Chondrocyte (in vitro differentiated cells): ENCODE measurements at places on chromosomes 6 and 20.

- H3K4me1 ChIP-seq = peaks cover 10% of the 10 kb centered on the region
- DNase-seq = no peak
- no peak overlapping the region for H3K4me3 ChIP-seq
- H3K27me3 ChIP-seq = no peaks in the 10 kb centered on the region
These were observed 438.4 kb upstream of the FLRT3 start for GRCh38 chr20:14775778-14776177.

GRCh38 chr20:21395666-21396598 lies 1.4 kb downstream of the NKX2-4 start:
- H3K27ac ChIP-seq = no peak overlapping the region
- peaks cover 73% of the 10 kb centered on the region for H3K27me3 ChIP-seq
- peak overlapping the region; percentile 16 for H3K4me3 ChIP-seq

DNA sequence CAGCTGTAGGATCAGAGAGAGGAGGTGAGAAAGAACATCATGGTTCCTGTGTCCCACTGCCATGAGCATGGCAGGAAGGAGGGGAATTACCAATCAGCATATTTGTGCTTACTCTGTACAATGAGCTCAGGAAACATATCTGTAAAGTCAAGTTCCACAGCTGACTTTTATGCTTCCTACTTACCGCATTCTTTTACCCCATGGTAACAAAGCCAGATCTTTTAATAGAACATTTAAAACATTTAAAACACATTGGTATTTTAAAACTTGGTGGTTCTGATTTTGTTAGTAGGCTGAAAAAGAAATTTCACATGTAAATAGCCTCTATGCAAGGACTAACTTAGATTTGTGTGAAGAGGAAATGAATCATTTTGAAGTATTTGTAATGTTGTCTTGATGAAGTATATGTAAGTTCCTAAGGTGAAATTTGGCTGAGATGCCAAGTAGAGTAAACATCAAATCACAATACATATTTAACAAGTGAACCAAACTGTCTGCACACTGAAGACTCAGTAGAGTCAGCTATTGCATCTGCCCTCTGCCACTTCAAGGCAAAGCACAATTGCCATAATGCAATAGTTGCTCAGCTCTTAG lies 114.7 kb downstream of the GJA10 start:
- H3K27me3 ChIP-seq = no peaks in the 10 kb centered on the region
- H3K36me3 ChIP-seq = no peaks in the 10 kb centered on the region
- DNase-seq = no peak
- H3K4me3 ChIP-seq = no peak overlapping the region
- peaks cover 21% of the 10 kb centered on the region for H3K4me1 ChIP-seq

- peaks cover 6% of the 10 kb centered on the region for H3K4me1 ChIP-seq
- peak overlapping the region; percentile 60 for H3K4me3 ChIP-seq
- no peak overlapping the region for H3K27ac ChIP-seq
- H3K27me3 ChIP-seq = peaks cover 22% of the 10 kb centered on the region
These were observed 136.6 kb downstream of the COL9A1 start for GRCh38 chr6:70166088-70166958.

DNA sequence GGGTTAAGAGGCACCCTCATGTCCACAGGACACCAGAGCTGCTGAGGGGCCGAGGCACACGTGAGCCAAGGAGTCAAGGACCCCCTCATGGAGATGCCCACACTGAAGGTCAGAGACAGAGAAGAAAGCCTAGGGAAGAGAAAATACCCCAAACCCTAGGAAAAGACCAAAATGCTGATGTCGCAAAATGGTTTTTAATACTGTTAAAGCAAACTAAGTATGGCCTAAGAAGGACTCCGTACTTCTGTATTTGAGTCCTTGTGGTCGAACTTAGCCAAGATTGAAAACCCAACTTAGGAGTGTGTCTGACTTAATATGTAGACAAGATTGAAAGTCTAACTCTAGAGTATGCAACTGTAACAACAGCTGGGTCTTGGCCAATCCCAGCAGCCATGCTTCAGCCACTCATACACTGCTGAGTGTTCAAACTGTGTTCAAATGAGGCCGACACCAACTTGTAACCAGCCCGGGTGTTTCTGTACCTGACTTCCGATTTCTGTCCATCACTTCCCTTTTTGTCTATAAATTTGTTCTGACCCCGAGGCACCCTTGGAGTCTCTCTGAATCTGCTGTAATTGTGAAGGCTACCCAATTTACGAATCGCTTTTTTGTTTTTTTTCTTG lies 92.6 kb upstream of the AGPAT4 start:
- H3K4me1 ChIP-seq = no peaks in the 10 kb centered on the region
- H3K36me3 ChIP-seq = peaks cover 3% of the 10 kb centered on the region
- no peak overlapping the region for H3K27ac ChIP-seq

DNA sequence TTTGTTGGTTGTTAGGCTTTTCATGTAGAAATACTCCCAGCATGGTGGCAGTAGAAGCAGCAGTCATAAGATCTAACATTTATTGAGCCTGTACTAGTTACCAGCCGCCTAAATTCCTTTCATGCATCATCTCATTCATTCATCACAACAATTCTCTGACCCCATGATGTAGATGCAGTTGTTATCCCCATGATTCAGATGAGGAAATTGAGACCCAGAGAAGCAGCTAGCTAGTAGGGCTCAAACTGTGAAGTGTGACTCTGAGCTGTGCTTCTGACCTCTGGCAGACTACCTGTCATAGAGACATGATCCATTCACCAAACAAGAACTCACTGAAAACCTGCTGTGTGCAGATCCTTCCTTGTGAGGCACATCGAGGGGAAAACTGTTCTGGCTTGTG lies 16.9 kb downstream of the RREB1 start:
- H3K27me3 ChIP-seq = no peaks in the 10 kb centered on the region
- peaks cover 6% of the 10 kb centered on the region for H3K36me3 ChIP-seq
- H3K27ac ChIP-seq = no peak overlapping the region

- no peaks in the 10 kb centered on the region for H3K36me3 ChIP-seq
- DNase-seq = no peak
- no peak overlapping the region for H3K4me3 ChIP-seq
- H3K27me3 ChIP-seq = no peaks in the 10 kb centered on the region
- H3K4me1 ChIP-seq = peaks cover 14% of the 10 kb centered on the region
- H3K27ac ChIP-seq = no peak overlapping the region
These were observed 222.5 kb downstream of the GJA1 start for GRCh38 chr6:121657972-121658371.

DNA sequence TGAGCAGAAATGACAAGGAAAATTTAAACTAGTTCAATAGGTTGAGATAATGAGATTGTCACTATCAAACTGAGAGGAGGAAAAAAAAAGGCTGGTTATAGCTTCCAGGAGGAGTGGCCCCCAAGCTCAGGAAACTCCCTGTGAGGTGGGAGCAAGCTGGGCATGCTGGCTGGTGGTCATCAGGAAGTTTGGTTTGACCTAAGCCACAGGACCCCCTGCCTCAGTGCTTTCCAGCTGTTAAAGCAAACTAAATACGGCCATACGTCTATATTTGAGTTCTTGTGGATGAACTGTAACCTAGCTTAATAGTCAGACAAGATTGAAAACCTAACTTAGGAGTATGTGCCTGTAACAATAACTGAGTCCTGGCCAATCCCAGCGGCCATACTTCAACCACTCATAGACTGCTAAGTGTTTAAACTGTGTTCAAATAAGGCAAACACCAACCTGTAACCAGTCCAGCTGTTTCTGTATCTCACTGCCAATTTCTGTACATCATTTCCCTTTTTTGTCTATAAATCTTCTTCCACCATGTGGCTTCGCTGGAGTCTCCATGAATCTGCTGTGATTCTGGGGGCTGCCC lies 24.6 kb upstream of the ZBTB24 start:
- no peaks in the 10 kb centered on the region for H3K36me3 ChIP-seq
- no peak for DNase-seq
- no peak overlapping the region for H3K27ac ChIP-seq
- H3K4me1 ChIP-seq = peaks cover 3% of the 10 kb centered on the region

DNA sequence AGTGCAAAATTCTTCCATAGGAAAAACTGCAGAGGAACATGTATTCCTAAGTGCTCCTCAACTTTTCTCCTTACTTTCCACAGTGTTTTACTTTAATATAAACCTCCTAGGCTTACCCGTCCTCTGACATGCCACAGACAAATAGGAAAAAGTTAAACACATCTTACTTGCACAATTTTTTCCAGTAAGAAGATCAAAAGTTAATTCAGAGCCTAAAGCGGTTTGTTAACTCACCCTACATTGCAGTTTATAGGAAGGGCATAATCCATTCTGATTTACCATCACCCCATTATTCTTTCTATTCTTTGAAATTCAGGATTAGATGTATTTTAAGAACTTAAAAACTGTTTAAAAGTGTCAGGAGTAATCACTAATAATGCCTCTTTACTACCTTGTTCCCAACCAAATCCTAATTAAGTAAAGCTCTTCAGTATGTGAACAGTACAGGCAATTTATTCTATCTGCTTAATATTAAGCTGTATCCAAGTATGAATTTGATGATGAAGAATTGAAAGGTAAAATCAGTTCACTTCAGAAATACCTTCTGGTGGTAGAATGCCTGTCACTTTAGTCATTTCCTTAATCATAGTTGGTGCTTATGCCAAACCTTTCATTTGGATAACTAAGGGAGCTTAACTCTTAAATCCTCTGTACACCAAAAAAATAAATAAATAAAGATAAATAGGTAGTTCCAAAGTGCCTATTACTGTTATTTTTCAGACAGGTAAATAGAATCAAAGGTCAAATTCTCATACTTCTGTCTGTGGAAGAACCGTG lies 292.0 kb downstream of the ALDH8A1 start:
- no peak for DNase-seq
- H3K4me3 ChIP-seq = no peak overlapping the region
- no peaks in the 10 kb centered on the region for H3K27me3 ChIP-seq
- no peaks in the 10 kb centered on the region for H3K36me3 ChIP-seq

DNA sequence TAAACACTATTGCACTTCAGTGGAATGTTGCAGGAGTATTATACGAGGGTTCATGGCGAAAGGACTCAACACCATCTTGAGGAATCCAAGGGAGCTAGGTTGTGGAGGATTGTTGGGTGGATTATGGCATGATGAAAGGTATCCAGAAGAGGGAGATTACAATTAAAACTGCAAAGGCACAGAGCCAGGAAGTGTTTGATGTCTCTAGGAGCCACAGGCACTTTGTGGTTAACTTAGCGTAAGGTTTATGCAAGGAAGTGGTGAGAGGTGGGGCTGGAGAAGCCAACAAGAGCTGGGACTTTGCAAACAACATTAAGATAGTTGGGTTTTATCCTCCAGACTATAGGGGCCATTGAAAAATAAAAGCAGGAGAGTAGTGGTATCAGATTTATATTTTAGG lies 86.6 kb upstream of the TPD52L1 start:
- no peaks in the 10 kb centered on the region for H3K4me1 ChIP-seq
- H3K27ac ChIP-seq = no peak overlapping the region
- no peak for DNase-seq
- no peaks in the 10 kb centered on the region for H3K27me3 ChIP-seq

GRCh38 chr20:60286764-60287163 lies 328.5 kb downstream of the CDH26 start:
- no peaks in the 10 kb centered on the region for H3K4me1 ChIP-seq
- H3K4me3 ChIP-seq = no peak overlapping the region
- DNase-seq = no peak
- no peak overlapping the region for H3K27ac ChIP-seq
- no peaks in the 10 kb centered on the region for H3K27me3 ChIP-seq

GRCh38 chr6:85772641-85773040 lies 130.0 kb upstream of the SYNCRIP start:
- peaks cover 13% of the 10 kb centered on the region for H3K27me3 ChIP-seq
- H3K27ac ChIP-seq = no peak overlapping the region
- H3K36me3 ChIP-seq = no peaks in the 10 kb centered on the region
- no peak overlapping the region for H3K4me3 ChIP-seq
